ENCODE measurements at places on chromosomes 2 and 18.

- DNase-seq, result no peak
Measured at GRCh38 chr2:157644776-157645175, 16.1 kb upstream of the ACVR1C start.

DNA sequence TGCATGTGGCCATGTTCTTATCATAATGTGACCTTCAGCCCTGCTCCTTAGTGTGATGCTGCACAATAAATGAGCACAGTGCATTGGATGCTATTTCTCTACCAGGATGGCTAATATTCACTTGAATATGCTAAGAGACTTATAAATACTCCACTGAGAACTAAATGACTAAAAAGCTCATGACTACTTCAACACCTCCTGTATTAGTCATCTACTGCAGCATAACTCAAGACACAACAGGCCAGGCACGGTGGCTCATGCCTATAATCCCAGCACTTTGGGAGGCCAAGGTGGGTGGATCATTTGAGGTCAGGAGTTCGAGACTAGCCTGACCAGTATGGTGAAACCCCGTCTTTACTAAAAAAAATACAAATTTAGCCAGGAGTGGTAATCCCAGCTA lies 213.4 kb downstream of the RND3 start:
- no peak for DNase-seq

DNA sequence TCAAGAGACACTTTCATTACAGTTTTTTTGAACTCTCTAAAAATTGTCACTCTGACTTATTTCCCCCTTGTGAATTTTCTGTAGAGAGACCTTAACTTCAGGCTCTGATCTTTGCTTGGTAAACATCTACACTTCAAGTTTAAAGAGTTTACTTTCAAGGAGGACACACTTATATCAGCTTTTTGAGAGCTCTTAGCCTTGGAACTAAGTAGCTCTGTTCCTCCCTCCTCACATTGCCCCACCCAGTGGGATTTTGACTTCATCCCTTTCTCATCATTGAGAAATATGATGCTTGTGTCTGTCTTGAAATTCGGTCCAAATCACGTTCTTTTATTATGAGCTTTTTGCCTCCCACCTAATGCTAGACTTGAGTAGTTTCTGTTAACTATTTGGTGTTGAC lies 433.4 kb upstream of the MEIS1 start:
- no peak for DNase-seq

DNA sequence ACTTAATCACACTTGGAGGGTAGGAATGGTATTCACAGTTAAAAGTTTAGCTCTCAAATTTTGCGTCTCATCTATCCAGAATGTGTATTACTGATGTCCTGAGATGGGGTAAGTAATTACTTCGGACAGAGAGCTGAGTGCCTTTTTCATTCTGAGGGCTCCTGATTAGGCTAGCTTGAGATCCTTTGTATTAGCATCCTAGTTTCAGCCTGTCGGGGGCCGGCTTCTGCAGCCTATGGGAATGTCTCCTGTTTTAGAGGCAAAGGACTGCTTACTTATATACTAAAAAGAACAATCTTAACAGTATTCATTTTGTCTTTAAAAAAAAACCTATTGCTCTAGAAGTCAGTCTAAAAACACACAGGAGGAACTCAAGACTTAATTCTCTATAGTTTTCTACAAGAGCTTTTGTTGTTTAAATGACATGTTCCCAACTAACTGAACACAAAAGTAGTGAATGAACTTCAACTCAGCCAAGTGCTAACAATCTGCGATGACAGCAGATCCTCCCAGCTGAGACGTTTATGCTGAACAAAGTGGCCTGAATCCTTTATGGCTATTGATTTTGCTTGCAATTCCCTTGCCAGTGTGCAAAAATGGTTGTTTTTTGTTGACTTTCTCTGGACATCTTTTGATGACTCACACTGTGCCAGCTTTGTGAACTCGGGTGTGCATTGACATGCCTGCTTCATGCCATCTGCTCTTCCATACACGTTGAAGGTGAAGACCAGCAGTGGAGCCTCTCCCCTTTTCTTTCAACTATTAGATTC lies 118.7 kb downstream of the LYPD6B start:
- no peak for DNase-seq

GRCh38 chr2:53694096-53694771 lies 73.4 kb upstream of the CHAC2 start:
- no peak for DNase-seq

GRCh38 chr2:63926815-63927214 lies 85.1 kb downstream of the UGP2 start:
- DNase-seq, result no peak

DNA sequence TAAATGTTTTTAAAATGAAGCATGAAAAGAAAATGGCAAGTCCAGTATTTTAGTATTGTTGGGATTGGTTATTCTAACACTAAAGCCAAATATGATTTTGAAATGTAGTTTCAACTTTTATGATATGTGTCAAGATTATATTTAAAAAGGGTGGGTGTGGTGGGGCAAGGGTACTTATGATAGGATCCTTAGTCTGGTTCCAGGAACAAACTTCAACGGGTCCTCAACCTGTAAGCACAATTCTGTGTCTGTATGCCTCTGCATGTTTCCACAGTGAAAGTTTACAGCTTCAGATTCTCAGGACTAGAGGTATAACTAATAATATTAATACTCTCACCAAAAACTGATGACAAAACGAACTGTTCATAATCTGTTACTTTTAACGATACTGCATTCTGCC lies 5.8 kb downstream of the USP34 start:
- DNase-seq, result no peak

DNA sequence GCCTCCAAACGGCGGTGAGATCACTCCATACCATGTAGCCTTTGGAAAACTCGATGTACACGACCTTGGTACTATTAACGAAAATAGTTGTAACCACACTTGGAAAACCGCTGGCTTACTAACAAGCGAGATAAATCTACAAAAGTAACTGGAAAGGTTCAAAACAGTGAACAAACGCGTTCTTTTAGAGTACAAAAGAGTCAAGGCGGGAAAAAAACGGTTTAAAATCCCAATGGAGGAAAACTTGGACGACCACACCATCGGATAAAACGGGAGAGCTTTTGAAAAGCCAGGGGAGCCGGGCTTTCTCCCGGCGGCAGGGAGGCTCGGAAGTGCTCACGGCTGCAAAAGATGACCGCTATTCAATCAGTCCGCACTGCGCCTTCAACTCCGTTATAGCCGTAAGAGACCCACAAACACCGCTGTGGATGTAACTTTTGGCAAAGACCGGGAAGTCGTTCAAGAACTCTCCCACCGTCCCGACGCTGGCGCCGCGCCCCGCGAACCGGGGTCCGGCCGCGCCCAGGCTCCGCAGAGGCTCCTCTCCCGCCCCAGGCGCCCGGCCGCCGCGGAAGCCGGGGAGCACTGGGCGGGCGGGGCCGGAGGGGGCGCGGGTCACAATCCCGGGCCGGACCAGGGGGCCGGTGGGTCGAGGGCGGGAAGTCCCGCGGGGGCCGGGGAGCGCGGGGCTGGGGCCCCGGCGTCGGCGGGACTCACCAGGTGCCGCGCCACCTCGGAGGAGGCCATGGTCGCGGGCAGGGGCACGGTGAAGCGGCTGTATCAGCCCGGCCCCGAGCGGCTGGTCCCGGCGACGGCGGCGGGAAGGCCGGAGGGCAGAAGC lies 465 bp downstream of the SEPTIN10 start:
- no peak for DNase-seq

GRCh38 chr2:16101196-16101595 lies 160.8 kb downstream of the MYCN start:
- DNase-seq, result no peak

GRCh38 chr2:30709516-30709915 lies 97.7 kb downstream of the CAPN13 start:
- no peak for DNase-seq

- DNase-seq, result no peak
Measured at GRCh38 chr18:446941-447560, 53.5 kb downstream of the COLEC12 start.

DNA sequence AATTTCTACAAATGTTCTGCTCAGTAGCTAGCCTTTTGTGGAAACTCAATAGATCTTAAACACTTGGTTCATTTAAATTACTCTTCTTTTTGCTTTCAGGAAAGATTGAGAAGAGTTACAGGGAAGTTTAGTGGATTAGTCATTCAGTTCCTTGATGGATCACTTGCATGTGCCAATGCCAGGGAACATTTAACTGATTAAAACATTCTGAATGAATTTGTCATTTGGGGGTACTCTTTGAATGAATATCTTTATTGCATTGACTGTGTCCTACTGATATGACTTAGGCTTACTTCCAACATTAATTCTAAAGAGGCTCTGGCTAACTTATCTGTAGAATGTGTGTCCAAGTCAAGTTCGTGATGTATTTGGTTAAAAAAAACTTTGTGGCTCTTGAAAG lies 199.8 kb downstream of the PLCL1 start:
- DNase-seq, result no peak

DNA sequence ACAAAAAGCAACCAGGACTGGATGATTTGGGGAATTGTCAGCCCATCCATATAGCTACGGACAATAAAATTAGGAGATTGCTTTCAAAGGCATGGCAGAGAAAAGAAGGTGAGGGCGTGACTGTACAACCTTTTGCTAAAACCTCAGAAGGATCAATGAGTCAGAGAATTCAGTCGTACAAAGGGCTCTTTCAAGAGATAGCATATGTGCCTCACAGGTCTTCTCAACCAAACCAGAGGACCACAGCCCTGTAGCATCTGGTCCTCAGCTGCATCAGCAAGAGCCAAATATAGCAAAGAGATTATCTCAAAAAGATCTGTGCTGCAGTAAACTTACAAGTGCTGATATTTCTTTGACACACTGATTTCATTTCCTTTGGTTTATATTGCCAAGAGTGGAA lies 149.9 kb upstream of the RAB6C start:
- no peak for DNase-seq

DNA sequence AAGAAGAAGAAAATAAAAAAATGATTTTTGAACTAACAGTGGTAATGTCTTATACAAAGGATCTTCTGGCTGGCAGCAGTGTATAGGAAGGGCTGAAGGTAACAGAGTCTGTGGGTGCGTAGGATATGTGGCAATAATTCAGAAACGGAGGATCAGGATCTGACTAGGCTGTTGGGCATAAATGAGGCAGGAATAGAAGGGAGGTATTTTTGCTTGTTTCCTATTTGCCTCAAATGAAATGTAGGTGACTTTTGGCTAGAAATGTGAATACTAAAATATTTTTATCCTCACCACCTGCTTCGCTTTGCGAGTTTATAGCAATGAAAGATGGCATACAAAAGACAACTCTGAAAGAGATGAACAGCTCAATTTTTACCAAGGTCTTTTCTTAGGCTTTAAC lies 1086.1 kb upstream of the CELF4 start:
- no peak for DNase-seq

- no peak for DNase-seq
Measured at GRCh38 chr2:15472133-15472532, 89.0 kb downstream of the NBAS start.

DNA sequence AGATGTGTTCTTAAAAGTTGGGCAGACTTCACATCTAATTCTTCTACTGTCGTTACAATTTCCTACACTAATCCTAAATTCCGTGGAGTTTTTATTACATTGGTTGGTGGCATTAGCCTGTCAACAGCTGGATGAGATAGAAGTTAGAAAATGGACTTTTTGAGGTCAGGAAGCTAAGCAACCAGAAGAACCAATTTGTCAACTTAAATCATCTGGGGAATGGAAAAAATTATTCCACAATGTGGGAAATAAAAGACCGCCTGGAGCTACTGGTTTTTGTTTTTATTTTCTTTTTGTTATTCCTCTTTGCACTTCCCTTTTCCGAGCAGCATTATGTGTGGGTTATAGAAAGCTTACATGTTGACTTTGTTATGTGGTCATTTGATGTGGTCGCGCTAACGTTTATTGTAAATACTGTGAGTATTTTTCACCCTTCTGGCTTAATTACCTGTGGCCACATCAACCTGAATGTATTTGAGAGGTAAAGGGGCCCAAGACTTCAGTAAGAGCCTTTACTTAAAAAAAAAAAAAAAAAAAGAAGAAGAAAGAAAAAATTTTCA lies 75.3 kb downstream of the PTPRM start:
- no peak for DNase-seq

DNA sequence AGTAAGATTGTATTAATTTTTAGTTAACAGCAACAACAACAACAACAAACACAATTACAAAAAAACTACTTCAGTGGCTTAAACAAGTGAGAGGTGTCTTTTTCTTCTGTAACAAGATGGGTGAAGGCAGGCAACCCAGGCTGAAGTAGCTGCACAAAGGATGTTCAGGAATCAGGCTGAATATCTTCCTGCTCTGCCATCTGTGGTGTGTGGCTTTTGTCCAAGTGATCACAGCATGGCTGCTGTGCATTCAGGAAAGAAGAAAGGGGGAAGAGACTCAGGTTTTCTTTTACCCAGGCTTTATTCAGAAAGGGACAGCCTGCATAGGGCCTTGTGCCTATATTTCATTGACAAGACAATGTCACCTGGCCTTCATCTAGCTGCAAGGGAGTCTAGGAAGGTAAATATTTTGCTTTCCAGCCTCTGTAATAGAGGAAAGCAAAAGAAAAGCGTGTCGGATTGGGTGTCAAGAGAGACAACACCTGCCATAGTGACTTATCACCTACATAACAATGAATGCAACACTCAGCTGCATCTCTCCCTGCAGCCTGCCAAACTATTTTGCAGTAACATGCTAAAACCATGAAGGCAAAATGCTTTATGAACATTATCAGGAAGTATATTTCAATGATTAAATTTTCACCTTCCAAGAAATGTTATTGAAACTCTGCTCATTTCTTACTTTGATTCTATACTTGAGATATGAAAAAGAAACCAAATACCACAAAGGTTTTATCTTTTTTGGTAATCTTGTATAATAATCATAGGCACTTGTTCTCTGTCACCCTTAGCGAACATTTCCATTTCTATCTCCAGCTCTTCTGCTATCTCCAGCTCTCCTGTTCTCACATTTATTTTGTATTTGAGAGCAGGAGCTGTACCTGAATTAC lies 14.6 kb downstream of the G6PC2 start:
- no peak for DNase-seq
